ENCODE measurements at places on chromosomes 4 and X.
A peak's percentile ranks its signal among the peaks of the same experiment; 100 is the strongest.

DNA sequence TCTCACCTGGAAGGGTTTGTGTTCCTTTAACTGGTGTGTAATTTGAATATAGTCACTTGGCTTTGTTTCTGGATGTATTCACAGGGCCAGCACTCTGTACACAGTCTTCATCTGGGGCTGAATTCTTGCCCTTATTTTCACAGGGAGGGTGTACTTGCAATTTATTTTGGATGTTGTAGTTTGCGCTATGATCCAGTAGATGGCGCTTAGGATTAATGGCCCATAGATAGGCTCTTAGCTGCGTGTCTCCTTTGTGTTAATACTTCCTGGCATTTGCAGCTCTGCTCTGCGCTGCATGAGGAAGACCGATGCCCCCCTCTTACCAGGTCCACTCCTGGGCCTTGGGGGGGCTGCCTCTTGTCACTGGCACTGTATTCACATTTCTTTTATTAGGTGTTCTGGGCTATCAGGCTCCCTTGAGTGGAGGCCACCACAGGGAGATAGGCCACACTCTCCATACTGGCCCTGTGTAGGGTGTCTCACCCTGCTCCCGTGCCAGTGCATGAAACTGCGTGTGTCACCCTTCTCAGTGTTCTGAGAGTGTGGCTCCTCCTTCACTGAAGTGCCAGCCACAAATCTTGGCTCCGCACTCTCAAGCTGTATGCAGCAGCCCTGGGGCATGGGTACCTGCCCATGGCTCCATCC is 562.2 kb downstream of the ZIC3 start:
- peak; percentile 59 for DNase-seq

GRCh38 chrX:72117636-72118210 is 14.0 kb downstream of the RTL5 start:
- no peak for DNase-seq

GRCh38 chr4:40183615-40184411 is 13.0 kb upstream of the RHOH start:
- no peak for DNase-seq

GRCh38 chr4:150323406-150324325 is 245.4 kb downstream of the DCLK2 start:
- DNase-seq, result no peak

- DNase-seq, result peak; percentile 36
These were observed 34.2 kb upstream of the C1GALT1C1 start for GRCh38 chrX:120664081-120664480.

- DNase-seq, result no peak
These were observed 223.6 kb downstream of the MGST2 start for GRCh38 chr4:139889264-139889663.

- DNase-seq, result peak; percentile 18
These were observed 159.6 kb upstream of the RBPJ start for GRCh38 chr4:26161030-26161824.

DNA sequence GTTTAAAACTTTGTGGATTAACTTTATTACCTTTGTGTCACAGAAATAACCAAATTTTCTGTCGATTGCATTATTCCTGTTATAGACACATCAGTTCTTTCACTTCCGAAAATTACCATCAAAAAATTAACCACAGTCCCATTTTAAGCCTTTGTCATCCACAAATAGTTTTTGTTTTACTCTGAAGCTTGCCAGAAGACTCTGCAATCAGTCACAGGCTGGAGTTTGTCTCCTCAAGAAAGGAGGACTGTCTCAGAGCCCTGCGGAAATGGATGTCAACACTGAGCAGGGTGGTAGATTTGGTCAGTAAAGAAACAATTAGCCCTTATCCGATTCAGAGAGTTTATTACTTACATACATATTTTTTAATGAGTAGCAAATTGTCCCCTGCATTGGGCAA is 20.1 kb upstream of the TCEAL4 start:
- DNase-seq, result no peak

- no peak for DNase-seq
These were observed 50.6 kb downstream of the SCFD2 start for GRCh38 chr4:53315300-53315699.

- DNase-seq, result no peak
These were observed 54.0 kb upstream of the EGFL6 start for GRCh38 chrX:13515211-13515930.

DNA sequence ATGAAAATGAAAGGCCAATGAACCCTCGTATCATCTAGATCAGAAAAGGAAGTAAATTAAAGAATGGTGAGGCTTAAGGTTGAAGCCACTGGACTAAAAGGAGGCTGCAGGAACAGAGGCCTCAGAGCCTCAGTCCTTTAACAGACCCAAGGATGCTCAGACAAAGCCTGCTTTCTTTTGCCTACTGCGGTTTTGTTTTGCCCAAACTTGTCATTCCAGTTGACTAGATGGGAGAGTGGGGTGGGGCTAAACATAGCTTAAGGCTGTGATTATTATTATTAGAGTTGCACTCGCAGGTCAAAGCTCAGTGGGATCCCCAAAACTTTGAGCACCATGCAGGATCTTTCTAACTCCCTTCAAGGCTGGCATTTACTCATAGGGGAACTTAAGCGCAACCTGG is 163.9 kb downstream of the RBM46 start:
- DNase-seq, result no peak

- no peak for DNase-seq
These were observed 82.4 kb upstream of the ADGRG2 start for GRCh38 chrX:19204636-19205035.

Measured in HAP-1 (cell line).